ENCODE measurements at places on chromosomes 6 and 20. TPM values are rescaled to one million over a fixed set of nuclear protein-coding genes. Genes with fewer than 3 reads are reported as not detected.

The MANEA gene
- 15.9 TPM for total RNA-seq

The TSHZ2 gene
- 4.0 TPM for total RNA-seq

The SLC22A2 gene
- total RNA-seq: 0.13 TPM

The OR2J1 gene
- total RNA-seq: not detected
